ENCODE measurements at places on chromosomes 12 and 14.

DNA sequence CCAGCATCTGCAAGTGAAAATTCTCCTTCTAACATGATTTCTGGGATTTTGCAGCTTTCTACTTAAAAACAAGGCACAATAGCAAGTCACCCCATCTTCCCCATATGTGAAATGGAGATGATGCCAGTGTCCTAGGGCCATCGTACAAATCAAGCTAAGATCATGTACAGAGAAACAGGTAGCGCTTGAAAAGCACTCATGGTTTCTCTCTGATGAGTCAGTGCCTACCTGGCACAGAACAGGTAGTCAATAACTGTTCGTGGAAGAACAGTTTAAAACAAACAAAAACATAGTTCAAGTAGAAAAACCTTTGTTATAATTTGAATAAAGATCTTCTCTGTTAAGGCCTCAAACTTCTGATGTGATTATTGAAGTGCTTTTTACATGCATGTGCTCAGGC, 46.9 kb downstream of the RAD52 start:
- DNase-seq: no peak

DNA sequence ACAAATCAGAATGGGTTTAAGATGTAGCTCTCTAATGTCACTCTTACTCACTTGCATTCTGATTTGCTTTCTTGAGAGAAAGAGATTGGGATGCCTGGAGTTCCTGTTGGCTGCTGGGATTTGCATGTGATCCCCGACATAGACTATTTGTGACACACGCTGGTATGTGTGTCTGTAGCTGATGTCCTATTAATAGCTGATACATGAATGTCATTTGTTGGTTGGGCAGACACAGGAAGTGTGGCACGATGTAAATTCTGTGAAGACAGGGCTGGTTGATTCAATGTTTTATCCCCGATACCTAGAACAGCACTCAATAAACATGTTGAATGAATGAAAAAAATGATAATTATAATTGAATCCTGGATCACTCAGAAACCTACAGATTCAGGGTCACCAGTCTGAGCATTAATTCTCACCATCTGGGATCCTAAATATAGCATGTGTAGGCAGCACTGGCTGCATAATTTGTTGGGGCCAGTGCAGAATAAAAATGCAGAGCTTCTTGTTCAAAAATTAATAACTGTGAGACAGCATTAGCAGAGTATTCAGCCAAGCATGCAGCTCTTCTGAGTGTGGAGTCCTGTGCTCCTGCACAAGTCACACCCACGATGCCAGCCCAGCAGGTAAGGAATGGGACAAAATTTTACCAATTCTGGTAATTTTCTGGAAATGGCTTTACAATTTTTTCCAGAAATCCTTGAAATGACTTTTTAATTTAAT, 35.5 kb upstream of the SOCS2 start:
- DNase-seq: peak; percentile 18

DNA sequence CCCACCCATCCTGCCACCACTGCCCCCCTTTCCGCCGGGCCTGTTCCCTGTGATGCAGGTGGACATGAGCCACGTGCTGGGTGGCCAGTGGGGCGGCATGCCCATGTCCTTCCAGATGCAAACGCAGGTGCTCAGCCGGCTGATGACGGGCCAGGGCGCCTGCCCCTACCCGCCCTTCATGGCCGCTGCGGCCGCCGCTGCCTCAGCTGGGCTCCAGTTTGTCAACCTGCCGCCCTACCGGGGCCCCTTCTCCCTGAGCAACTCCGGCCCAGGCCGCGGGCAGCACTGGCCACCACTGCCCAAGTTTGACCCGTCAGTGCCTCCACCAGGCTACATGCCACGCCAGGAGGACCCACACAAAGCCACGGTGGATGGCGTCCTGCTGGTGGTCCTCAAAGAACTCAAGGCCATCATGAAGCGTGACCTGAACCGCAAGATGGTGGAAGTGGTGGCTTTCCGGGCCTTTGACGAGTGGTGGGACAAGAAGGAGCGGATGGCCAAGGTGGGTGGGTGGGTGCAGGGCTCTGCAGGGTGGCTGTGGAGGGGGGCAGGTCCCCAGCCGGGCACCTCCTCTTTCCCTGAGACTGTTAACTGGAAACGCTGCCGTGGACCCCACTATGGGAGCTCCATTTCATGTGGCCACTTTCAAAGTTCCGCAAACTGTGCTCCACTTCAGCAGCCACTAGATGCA, 10.8 kb downstream of the SETD1B start:
- DNase-seq: no peak

DNA sequence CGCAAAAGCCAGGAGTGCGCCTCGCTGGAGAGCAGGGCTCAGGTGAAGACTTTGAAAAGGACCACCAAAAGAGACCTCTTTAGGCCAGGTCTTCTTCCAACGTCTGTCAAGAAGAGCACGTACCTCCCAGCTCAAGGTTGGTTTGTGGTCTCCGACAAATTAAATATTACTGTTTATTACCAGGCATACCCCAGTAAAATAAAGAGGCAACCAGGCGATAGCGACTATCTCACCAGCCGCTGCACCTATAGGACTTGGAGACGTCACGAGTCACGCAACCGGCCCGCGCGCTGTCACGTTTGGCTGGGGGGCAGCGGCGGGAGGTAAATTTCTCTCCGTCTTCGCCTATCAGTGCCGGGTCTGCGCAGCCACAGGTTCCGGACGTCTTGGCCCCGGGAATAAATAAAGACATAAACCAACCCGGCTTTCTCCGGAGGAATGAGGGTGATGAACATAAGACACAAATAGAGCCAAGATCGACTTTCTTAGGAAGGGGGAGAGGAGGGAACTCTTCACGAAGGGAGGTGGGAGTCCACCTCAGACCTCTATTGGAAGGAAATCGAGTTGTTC, 2.0 kb upstream of the TBX5 start:
- peak; percentile 55 for DNase-seq

DNA sequence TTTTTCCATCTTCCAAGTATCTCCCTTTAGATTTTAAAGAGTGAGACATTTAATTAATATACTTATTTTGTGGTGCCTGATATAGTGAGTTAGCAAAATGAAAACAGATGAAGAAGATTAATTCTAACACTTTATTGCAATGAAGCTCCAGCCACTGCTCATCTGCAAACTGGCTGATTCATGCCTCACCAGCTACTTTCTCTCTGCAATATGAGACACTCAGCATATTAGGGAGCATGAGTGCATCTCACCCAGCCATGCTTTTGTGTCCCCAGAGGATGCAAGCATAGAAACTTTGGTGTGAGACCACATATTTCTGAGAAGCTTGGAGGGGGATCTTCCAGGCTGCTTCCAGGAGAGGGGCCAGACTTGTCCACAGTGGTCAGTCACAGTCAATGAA, 148.6 kb downstream of the BMP4 start:
- DNase-seq: no peak

- DNase-seq: no peak
Observed at GRCh38 chr12:105409279-105409678, 78.8 kb downstream of the C12orf75 start.

GRCh38 chr14:89308232-89308959, 108.6 kb downstream of the FOXN3 start:
- DNase-seq: no peak

GRCh38 chr14:37588956-37589714, 5.9 kb downstream of the FOXA1 start:
- DNase-seq: no peak

- DNase-seq: no peak
Observed at GRCh38 chr14:98069712-98070171, 1202.3 kb downstream of the BCL11B start.

DNA sequence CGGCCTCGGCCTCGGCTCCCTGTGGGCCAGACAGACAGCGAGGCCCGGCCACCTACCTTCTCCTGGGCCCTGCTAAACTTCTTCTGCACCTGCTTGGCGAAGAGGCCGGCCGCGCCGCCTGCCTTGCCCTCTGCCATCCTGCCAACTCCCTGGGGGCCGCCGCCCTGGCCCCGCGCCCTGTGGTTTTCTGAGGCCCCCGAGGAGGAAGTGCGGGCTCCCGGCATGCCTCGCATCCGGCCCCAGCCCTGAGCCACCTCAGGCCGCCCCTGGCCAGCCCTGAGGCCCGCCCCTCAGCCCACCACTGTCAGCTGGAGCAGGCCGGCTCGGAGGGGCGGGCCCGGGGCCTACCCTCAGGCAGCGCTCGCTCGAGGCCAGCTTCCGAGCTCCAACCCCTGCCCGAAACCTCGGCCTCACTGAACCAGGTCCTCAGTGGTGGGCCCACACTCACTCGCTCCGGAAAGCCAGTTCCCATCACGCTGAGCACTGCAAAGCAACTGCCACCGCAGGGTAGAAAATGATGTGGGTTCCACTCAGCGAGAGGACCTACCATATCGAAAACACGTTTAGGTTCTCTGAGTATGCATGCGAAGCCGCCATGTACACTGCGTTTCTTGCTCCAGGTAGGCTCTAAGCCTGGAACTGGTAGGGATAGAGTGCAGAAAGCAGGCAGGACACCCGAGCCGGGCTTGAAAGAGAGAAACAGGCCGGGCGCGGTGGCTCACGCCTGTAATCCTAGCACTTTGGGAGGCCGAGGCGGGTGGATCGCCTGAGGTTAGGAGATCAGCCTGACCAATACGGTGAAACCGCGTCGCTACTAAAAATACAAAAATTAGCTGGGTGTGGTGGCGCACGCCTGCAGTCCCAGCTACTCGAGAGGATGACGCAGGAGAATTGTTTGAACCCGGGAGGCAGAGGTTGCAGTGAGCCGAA, at the start of gene BIN2:
TSS of gene BIN2 (minus strand) at position 209 of the 930 bp plus-strand sequence. CDS start at position 137, 72 bp downstream.
- DNase-seq: no peak

DNA sequence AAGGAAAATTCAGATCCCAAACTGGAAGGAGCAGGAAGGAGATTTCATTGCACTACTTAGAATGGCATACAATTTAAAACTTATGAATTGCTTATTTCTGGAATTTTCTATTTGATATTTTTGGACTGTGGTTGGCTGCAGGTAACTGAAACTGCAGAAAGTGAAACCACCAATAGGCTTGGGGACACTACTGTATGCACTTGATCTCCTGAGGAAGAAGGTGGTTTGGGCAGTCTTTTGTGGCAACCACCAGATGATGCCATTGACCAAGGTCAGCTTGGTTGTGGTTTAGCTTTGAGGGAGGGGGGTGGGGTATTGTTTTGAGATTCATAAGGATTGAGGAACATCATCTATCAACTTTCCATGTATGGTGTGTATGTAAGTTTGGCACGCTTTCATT, 209.5 kb upstream of the STXBP6 start:
- DNase-seq: no peak

DNA sequence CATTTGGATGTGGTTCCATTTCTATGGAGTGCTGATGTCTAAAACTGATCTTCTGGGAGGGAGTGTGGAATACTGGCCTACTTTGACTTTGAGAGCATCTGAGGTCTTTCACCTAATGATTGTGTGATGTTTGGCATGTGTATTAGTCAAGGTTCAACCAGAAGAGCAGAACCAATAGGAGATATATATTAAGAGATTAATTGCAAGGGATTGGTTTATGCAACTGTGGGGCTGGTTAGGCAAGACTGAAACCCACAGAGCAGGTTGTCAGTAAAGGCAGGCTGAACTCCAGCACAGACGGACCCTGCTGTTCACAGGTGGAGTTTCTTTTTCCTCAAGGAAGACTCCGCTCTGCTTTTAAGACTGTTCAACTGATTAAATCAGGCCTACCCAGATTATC, 11.6 kb downstream of the BMAL2 start:
- no peak for DNase-seq

Data from AG08396 (cell line).